ENCODE measurements at places on chromosomes 4 and X.

DNA sequence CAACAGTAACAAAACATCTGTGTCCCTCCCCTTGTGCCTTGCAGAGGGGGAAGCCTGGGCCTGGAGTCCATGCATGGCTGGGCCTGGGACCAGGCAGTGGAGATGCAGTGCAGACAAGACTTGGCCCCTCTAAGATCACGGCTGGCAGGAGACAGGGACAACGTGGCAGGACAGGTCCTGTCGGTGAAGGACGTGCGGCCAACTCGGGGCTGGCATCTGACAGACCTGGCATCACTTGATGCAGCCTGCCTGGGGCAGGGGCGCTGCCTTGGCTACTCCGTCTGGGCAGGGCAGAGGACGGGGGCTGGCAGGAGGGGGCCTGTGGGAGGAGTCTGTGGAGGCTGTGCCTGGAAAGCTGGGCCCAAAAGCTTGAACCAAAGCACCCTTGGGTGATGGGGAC, 112.1 kb downstream of the CPZ start:
- DNase-seq, result no peak

DNA sequence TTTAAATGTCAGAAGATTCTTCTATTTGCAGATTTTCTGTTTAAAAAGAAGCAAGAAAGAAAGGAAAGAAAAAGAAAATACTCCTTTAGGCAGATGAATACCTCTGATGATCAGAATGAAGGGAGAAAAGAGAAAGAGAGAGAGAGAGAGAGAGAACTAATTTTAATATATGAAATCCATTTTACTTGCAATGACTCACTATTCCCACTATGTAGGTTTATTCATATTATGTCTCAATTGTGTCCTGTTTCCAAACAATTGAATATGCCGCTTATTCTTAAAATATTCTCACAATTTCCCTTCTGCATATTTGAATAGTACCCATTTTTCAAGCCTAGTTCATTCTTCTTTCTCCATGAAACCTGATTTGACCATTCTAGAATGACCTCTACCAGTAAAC, 11.7 kb downstream of the MEPE start:
- peak; percentile 29 for DNase-seq

DNA sequence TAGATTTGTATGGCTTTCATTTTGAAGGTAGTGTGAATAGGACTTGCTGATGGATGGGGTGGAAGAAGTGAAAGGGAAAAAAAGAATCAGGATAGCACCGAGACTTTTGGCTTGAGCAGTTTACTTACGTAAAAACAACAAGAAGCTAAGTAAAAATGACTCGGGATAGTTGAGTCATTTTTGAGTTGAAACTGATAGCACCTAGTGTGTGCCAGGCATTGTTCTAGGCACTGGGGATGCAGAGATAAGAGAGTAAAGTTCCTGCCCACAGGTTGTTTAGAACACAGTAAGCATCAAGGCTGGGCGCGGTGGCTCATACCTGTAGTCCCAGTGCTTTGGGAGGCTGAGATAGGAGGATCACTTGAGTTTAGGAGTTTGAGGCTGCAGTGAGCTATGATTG, 34.7 kb downstream of the ADD1 start:
- DNase-seq, result no peak

DNA sequence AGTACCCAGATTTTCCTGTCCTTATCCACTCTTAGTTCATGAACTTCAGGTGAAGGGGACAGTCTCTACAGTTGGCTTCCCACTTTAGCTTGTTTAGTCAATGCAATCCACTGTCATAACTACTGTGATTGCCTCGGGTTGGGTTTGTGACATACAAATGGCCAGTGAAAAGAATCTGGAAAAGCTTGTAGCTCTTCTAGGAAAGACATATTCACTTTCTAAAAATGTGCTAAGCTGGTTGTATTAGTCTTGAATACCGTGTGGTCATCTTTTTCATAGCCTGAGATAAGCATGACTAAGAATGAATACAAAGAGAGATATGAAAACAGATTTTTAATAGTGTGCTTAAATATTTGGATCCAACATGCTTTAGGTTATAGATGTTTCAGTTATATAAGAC, 1443.5 kb upstream of the IGFBP7 start:
- no peak for DNase-seq

GRCh38 chr4:54318904-54319303, 89.8 kb downstream of the PDGFRA start:
- peak; percentile 83 for DNase-seq

- no peak for DNase-seq
These were observed 158.3 kb downstream of the LDB2 start for GRCh38 chr4:16739997-16740624.

- peak; percentile 13 for DNase-seq
These were observed 233.0 kb downstream of the DKK2 start for GRCh38 chr4:106803083-106803482.

DNA sequence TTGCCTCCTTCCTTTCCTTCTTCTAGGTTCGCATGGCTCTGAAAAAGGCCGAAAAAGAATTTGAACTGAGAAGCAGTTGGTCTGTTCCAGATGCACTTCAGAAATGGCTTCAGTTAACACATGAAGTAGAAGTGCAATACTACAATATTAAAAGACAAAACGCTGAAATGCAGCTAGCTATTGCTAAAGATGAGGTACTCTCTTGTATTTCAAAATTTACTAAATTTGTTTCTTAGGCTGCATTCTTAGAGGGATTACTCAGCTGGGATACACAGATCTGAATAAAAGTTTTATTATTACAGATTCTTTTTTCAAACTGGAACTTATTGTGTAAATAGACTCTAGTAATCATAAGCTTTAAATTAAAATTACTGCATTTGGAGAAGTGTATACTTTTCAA, 146.9 kb downstream of the STIM2 start:
- DNase-seq, result peak; percentile 47

DNA sequence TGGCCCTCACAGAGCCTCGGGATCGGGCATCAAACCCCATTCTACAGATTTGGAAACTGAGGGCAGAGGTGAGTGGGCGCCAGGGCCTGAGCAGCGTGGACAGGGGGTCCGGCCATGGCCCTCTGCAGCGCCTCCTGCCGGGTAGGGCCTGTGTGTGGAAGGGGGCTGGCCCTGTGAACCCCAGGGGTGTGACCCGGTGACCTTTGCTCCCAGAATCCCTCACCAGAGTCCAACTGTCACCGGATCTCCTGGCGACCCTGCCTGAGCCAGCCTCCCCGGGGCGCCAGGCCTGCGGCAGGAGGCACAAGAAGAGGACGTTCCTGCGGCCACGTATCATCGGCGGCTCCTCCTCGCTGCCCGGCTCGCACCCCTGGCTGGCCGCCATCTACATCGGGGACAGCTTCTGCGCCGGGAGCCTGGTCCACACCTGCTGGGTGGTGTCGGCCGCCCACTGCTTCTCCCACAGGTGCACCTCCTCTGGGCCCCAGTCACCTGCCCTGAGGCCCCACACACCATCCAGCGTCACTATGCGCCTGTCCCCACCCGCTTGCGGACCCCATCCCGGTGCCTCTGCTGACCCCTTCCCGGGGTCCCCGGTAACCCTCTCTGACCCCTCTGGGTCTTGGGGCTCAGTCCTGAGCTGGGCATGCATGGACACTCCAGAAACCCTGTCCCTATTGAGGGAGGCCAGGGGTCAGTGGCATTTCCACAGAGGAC, 4.2 kb downstream of the HGFAC start:
- DNase-seq, result no peak

DNA sequence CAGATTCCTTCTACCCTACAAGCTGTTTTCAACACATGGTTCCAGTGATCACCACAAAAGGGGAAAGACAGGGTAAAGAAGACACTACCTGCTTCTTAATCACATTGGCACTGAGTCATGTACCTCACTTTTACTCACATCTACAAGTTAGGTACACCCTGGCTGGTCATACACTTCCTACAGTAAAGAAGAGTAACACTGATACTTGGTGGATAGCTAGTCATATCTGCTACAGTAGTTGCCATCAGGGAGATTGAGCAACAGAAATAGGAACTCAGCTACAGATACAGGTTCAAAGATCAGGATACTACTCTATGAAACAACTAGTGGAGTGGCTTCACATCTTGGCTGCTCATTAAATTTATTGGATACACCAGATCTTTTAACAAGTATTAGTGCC, 105.4 kb upstream of the DIAPH2 start:
- DNase-seq, result no peak

DNA sequence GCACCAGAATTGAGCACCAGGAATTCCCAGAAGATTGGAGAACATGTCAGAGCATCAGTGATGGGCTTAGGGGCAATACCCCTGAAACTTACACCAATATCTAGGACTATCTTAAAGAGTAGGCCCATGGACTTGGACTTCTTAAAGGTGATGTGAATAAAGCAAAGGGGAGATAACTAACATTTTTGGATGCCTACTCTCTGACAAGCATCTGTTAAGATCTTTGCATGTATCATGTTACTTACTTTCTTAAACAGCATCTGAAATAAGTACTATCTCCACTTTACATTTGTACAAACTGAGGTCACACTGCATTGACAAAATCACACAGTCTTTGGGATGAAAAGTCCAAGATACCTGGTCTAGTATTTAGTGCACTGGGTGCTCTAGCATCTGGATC, 258.6 kb upstream of the ARSJ start:
- peak; percentile 40 for DNase-seq

GRCh38 chr4:34733185-34733941, 1511.0 kb downstream of the ARAP2 start:
- DNase-seq, result peak; percentile 64

- DNase-seq, result no peak
These were observed 38.6 kb downstream of the TMEM150C start for GRCh38 chr4:82523179-82523578.

DNA sequence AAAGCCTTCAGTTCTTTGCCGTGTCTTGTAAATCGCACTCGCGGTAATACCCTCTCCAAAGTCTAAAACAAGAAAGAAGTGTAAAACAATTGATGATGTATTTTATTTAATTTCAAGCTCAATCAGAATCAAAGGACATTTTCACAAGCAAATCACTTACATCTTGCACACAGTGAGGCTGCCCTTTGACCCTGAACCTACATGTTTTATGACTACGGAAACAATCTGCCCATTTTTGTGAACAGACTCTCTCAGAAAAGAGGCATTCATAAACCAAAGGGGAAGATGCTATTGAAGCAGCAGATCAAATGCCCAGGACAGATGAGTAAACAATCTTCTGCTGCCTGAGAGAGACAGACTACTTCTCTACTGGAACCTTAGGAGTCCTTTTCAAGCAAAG, 76.0 kb upstream of the DDX60 start:
- no peak for DNase-seq

GRCh38 chr4:80814266-80814665, 216.2 kb upstream of the BMP3 start:
- DNase-seq, result no peak

- DNase-seq, result no peak
These were observed 46.7 kb upstream of the NRK start for GRCh38 chrX:105775679-105776078.

DNA sequence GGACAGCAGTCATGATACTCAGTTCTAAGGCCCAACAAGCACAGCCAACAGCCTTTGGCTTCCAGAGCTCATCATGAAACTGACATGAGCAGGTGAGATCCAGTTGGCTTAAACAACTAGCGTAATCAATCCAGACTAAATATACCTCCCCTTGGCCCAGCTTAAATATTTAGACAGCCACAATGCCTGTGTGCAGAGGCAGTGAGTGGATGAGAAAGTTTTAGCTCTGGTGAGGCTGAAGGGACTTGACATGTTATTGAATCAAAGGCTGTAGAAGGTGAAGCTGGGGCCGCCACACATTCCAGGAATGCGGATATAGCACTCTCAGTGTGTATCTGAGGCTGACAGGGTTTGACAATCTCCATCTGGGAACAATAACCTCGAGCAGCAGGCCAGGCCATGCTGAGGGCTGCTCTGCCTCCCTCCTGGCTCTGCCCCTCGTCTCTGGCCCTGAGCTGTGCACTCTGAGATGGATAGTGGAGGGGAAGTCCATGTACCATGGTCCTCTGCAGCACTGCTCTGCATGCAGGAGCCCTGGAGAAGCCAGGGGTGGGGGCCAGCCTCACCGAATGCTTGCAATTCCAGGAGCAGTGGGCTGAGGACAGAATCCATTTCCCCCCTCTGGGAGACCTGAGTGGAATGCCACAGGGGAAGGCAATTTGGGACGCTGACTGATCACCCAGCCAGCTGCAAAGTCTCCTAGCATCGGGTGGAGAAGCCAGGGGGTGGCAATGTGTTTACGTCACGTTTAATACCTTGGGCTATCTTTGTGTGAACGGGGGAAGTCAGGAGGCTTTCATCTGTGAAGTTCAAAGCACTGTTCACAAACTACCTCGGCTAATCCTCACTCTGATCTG, 37.3 kb upstream of the RASL11B start:
- DNase-seq, result peak; percentile 87

DNA sequence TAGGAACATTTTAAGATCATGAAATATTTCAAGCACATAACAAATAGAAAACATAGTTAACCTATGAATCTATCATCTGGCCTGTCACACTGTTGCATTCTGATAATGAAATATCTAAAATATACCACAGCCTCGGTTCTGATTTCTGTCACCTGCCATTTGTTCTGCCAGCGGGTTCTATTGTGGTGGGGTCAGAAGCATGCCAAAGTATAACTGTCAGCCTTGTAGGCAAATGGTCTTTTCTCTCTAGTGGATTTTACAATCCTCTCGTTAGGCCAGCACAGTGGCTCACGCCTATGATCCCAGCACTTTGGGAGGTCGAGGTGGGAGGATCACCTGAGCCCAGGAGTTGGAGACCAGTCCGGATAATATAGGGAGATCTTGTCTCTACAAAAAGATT, 47.9 kb downstream of the HTRA3 start:
- no peak for DNase-seq

GRCh38 chrX:16465081-16465876, 184.7 kb upstream of the S100G start:
- DNase-seq, result peak; percentile 41

DNA sequence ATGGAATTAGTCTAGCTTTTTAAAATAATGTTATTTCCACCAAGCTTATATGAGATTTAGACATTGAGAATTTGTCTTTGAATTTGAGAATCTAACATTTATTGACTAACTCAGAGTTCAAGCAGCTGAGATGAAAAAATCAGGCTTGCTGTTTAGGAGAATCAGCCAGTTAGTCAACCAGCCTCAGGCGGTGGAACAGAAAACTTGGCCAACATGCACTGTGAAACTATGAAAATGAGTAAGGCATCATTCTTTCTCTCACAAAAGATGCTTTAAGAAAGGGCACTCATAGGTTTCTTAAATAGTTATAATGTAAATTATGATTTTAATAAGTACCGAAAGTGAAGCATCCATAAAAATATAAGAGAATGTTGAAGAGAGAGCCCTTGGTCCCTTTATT, 84.2 kb downstream of the NFKB1 start:
- DNase-seq, result no peak

- peak; percentile 70 for DNase-seq
These were observed 104.1 kb downstream of the ATXN3L start for GRCh38 chrX:13215729-13216128.

DNA sequence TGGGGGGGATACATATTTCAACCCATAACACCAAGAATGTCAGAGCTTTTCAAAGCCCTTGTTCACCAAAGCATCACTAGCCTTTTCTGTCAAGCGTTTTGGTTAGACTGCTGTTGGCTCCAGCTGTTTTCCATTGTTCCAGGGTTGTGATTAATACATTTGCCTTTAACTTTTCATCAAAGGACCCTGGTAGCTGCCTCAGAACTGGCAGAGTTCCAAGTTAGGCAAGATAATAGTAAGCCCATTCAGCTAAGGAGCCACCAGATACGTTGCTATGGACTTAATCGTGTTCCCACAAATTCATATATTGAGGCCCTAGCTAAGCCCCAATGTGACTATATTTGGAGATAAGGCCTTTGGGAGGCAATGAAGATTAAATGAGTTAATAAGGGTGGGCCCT, 37.1 kb downstream of the ENOPH1 start:
- peak; percentile 45 for DNase-seq

- peak; percentile 55 for DNase-seq
These were observed 20.6 kb downstream of the ZNF721 start for GRCh38 chr4:478373-478772.

All from choroid plexus epithelial cell (primary cell).